CD4-positive, alpha-beta T cell treated with Interferon alpha-2 for 1 hour (primary cell): ENCODE measurements at places on chromosomes 1 and 21.

DNA sequence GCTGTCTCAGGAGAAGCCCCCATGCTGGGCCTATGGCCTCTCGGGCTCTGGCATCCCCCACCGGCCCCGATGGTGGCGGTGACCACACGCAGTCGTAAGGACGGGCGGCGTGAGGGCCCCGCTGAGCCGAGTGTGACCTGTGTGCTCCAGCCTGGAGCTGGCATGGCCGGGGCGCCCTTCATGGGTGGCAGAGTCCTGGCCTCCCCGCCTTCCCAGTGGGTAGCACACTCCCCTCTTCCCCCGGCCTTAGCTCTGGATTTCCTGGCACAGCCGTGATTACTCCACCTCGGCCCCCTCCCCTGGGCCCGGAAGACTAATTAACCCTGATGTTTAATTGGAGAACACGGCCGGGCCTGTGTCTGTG is 44.6 kb downstream of the SLX9 start:
- no peak for DNase-seq

DNA sequence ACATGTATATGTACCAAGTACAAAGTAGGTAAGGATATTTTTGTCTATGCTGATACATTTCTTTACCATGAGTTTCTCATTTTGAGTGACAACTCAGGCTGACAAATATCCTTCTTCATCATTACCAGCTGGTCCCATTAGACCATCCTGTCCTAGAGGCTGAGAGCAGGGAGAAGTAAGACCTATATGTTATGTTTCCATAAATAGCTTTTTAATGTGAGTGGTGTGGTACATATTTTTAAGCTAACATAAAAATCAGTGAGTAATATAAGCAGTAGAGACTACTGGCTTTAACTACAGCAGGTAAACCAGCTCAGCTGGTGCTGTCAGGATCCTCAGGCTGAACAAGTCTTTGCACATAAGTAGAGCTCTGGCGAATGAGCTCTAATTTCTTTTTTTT is 62.4 kb downstream of the CLEC20A start:
- DNase-seq = no peak

DNA sequence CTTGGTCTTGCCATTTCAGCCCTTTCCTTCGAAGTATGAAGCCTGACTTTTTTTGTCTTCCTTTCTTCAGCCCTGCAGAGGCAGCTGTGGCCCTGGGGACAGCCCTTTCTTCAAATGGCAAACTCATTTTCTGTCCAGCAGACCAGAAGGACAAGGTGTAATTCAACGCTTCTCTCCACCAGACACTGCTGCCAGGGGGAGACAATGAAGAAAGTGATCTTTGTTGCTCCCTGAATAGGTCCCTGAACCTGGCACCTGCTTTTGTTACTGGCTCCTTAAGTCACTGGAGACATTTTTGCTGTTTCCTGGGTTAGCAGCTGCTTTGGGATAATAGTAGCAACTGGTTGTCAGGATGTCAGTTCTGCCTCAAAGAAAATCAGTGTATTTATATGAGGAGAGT is 50.8 kb upstream of the MACF1 start:
- DNase-seq = no peak

DNA sequence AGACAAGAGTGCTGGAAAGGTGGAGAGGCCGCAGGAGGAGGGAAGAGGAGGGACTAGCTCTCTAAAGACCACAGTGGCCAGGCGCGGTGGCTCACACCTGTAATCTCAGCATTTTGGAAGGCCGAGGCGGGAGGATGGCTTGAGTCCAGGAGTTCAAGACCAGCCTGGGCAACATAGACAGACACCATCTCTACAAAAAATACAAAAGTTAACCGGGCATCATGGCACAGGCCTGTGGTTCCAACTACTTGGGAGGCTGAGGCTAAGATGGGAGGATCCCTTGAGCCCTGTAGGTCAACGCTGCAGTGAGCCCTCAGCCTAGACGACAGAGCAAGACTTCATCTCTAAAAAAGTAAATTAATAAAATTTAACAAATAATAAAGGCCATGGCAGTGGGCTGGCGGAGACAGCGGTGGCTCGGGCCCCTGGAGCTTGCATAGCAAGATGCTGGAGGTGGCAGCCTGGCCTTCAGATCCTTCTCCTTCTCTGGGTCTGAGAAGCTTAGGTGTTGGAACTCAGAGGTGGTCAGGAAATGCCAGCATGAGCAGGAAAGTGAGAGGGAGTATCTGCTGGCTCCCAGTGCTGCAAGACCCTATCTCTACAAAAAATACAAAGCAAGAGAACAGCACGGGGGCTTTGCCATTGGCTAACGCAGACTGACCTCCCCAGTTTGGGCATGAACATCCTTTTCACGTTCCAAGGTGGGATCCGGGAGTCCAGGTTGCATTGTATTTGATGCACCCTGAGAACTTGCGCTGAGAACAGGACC is 10.7 kb downstream of the WNT3A start:
- no peak for DNase-seq

- DNase-seq = no peak
Measured at GRCh38 chr1:57142169-57142568, 176.4 kb upstream of the C8B start.

DNA sequence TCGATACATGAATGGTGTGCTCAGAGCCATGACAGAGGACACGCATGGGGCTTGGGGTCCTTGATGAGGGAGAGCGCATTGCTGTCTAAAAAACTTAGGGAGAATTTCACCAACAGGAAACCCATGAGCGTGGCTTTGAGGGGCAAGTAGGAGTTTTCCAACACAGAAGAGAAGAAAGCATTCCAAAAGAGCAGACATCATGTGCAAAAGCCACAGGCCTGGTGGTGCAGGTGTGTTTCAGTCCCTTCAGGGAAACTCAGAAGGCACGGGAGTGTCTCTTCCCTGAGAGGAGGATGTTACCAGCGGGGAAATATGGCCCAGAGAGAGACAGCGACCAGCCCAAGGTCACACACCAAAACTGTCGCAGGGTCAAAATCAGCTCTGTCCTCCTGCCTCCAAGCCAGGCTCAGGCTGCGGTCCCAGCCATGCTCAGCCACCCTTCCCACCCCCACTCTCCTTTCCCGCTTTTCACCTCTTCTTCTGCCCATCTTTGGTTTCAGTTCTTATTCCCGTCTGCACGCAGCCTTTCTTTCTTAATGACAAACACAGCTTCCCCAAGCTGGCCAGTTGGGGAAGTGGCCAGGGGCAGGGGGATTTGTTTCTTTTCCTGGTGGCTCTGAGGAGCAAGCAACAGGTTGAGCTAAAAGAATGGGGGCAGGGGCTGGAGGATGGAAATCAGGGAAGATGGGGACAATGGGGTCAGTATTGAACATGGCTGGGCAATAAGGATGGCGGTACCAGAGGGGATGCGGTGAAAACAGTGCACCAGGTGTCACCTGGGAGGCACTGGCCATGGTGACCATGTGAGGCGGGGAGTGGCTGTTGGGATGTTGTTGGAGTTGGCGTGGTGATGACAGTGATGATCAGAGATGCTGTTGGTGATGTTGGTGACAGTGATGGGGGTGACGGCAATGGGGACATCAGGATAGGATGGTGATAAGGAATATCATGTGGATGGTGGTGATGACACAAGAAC is 10.3 kb downstream of the LAPTM5 start:
- DNase-seq = no peak

GRCh38 chr1:55311057-55311641 is 96.0 kb upstream of the USP24 start:
- no peak for DNase-seq

- DNase-seq = no peak
Measured at GRCh38 chr1:201270616-201271390, 12.5 kb upstream of the PKP1 start.

DNA sequence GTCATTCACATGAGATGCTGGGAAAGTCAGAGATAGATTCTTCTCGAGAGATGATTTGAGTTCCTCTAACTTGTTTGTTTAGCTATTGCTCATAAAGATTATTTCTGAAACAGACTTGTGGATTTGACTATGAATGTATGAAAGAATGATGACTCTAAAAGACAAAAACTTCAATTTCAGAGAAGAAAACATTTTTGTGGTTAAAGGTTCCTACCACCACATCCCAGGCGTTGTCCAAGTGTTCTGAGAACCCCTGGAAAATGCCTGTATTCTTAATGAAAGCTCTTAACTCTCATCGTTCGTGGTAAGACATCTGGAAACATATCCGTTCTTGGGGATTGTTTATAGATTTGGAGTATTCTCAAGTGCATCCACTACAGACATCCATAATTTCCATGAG is 228.7 kb downstream of the BARHL2 start:
- DNase-seq = no peak

DNA sequence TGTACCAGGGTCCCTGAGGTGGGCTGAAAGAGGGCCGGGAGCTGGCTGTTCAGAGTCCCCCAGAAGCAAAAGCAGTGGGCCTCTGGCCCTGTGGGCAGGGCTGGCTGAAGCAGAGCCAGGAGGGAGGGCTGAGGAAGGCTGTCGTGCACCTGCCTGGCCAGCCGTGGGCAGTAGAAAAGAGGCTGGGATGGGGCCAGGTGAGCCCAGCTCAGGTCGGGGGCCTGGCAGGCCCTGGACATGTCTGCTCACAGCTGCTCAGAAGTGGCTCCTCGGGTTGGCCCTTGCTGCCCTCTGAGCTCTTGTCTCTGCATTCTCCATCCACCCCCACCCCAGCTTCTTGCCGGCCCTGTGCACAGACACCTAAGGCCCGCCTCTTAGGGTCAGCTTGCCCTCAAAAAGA is 60.0 kb downstream of the TCP10L start:
- DNase-seq = no peak

DNA sequence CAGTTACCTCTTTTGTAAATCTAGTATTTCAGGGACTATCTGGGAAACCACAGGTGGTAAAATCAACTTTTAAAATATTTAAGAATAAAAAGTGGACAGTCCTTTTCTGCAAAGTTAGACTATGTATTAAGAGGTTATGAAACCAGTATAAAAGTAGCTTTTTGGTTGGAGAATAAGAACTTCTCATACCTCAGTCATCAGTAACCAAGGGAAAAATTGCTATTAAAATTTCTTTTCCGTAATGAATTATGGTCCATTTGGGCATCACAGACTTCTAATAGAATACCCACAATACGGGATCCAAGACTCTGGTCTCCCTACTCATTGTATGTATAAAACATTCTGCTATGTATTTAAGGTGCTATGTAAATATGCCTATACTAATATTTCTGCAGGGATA is 51.9 kb downstream of the ABL2 start:
- DNase-seq = no peak

DNA sequence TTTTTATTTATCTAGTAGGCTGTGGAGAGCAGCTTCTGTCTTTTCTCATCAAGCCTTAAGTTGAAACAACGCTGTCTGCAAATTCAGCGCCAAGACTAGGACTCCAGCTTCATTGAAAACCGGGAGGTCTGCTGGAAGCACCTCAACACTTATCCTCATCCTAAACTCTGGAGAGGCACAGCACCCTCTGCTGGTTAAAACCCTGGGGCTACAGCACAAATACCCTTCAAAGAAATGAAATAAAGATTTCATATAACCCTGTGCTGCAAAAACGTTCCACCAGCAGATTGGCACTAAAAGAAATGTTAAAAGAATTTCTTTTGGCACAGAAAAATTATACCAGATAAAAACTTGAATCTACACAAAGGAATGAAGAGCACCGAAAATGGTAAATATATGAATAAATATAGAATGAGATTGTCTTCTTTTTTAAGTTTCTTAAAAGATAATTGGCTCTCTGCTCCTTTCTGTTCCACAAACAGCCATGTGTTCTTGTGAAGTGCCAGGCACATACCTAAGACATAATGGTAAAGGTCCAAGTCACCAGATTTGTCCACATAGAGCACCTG is 227.7 kb upstream of the SAMSN1 start:
- DNase-seq = peak; percentile 44

DNA sequence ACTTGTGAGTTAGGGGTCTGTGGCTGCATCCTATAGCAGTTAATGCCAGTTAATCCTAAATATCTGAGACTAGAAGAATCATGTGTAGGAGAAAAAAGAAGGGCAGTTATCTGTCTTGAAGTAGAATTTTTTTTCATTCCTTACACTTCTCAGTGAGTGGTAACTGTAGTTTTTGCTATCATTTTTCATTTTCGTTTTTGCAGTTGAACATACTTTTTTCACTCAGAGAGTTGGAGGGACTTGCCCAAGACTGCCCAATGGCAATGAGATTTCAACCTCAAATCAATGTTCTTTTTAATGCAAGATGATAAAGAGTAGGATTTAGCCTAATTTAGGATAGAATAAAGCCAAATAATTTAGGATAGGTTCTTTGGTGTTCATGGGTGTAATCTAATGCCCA is 5.5 kb downstream of the PRDX6 start:
- DNase-seq = no peak

GRCh38 chr1:1298861-1299685 is 8.7 kb downstream of the ACAP3 start:
- no peak for DNase-seq

- no peak for DNase-seq
Measured at GRCh38 chr1:109944541-109944940, 33.9 kb downstream of the CSF1 start.

DNA sequence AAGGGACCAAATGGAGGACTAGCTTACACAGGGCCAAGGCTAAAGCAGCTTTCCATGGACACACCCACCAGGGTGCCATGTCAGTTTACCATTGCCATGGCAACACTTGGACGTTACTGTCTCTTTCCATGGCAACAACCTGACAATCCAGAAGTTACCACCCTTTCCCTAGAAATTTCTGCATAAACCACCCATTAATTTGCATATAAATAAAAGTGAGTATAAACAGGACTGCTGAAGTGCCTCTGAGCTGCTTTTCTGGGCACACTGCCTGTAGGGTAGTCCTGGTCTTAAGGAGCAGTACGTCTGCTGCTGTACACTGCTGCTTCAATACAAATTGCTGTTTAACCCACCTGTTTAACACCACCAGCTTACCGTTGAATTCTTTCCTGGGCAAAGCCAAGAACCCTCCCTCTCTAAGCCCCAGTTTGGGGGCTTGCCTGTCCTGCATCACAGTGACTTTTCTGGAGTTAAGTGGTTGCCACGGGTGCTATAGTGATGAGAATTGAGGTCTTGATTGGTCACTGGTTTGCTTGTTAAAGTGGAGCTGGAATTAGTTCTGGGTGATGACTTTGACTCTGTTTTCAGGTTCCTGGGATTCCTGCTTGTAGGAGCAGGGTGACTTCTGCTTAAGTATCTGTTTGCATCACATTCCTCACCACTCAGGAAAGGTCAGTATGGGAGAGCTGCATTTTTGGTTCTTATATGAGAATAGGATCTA is 83.2 kb downstream of the CLDN17 start:
- no peak for DNase-seq

GRCh38 chr1:208438112-208438699 is 194.0 kb upstream of the PLXNA2 start:
- DNase-seq = no peak

DNA sequence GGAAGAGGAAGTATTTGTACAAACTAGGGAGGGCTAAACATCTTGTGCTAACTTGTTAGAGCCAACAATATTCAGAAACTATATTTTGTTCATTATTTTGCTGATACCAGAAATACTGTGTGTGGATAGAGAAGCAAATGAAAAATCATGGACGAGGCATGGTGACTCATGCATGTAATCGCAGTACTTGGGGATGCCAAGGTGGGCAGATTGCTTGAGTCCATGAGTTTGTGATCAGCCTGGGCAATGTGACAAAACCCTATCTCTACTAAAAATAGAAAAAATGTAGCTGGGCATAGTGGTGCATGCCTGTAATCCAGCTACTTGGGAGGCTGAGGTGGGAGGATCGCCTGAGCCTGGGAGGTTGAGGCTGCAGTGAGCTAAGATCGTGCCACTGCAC is 13.4 kb downstream of the LRRC41 start:
- no peak for DNase-seq

- no peak for DNase-seq
Measured at GRCh38 chr1:178916448-178917174, 45.7 kb upstream of the ANGPTL1 start.

GRCh38 chr1:14598498-14599182 is at the start of gene KAZN:
TSS of gene KAZN (plus strand) at chr1:14598685.
- DNase-seq = no peak

- DNase-seq = no peak
Measured at GRCh38 chr1:206953126-206953525, 6.9 kb upstream of the PIGR start.

- DNase-seq = no peak
Measured at GRCh38 chr21:26055841-26056264, 114.7 kb downstream of the APP start.
